ENCODE measurements at places on chromosomes 11 and 22.

DNA sequence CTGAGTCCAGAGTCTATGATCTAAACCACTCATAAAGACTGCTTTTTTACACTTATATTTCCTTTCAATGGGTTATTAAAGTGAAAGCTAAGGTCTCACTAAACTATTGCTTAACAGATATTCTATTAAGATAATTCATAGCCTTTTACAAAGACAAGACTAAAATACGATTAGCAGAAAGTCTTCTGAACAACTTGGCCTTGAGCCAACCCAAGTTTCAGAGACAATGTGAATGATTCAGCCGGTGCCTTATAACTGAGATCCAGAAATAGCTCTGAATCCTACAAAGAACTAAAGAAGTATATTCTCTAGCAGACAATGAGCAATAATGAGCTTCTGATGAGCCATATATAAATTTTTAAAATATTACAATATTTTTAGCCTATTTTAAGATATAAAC lies 41.5 kb upstream of the CARD18 start:
- no peak for DNase-seq

GRCh38 chr11:134045799-134046635 lies 22.9 kb upstream of the JAM3 start:
- no peak for DNase-seq

GRCh38 chr11:127709960-127710359 lies 709.4 kb upstream of the KIRREL3 start:
- DNase-seq, result no peak

- DNase-seq, result no peak
Observed at GRCh38 chr11:70064726-70065317, 13.3 kb upstream of the ANO1 start.

DNA sequence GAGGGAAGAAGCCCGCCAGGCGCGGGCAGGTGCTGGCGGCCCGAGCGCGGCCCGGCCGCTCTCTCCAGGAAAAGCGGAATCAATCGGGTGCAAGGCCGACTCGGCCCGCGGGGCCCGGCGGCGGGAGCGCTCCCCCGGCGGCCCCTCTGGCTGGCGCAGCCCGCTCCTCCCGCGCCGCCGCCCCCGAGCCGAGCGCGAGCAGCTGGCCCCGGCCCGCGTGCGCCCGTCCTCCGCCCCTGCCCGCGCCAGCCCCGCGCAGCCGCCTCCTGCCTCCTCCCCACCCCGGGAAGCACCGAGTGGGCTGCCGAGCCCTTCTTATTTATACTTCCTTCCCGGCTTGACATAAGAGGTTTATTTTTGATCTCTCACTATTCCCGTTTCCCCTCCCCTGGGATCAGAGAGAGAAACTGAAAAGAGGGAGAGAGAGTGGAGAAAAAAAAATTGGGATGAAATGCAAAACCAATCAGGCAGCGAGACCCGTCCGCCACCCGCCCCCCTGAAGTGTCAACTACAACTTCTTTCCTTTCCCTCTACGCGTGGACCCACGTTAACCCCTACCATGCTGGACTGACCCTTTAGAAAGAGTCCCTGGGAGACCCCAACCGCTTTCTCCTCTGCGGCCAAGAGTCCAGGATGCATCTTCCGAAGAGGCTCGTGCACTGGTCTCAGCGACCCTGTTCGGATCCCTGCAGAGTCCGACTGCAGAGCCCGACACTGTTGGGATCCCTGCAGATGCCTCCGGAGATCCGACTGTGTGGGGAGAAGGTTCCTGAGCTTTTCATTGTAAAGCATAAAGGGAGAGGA lies at the start of gene ADAMTS8:
Gene ADAMTS8, minus strand, starts transcription at position 294 of the 804 bp plus-strand sequence. CDS start 323 bp downstream, outside the sequence.
- no peak for DNase-seq

DNA sequence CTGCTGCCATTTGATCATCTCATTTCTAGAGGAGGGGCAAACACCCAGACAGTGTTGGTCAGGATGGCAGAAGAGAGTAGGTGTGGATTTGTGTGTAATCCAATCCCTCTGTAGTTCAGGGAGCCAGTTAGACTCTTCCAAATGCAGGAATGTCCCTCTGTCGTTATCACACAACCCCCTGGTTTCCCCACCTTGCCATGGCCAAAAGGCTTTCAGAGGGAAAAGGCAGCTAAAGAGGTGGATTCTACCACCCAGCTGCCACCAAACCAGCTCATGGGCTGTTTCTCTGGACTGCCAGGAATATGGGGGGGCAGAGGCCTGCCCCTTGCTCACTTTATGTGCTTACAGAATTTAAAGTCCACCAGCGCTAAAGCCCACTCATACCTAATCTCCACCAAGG lies 18.1 kb downstream of the TSKU start:
- no peak for DNase-seq

DNA sequence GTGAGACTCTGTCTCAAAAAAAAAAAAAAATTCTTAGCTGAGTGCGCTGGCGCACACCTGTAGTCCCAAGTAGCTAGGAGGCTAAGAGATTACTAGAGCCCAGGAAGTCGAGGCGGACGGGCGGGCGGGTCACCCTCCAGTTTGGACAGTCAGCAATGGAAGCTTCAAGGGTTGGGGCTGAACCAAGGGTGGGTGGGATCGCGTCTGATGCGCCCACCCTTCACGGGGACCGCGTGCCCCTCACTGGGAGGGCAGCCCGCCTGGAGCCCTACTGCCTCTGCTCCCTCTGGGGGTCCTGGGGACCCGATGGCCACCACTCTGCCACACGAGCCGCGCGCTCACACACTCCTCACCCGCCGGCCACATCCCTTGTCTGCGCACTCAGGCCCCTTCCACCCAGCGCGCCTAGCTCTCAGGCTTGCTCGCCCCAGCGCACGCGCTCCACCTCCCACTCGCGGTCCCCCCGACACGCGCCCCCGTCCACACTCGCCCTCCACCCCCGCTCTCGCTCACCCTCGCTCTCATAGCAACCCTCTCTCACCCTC lies 494 bp downstream of the CHID1 start:
- no peak for DNase-seq

DNA sequence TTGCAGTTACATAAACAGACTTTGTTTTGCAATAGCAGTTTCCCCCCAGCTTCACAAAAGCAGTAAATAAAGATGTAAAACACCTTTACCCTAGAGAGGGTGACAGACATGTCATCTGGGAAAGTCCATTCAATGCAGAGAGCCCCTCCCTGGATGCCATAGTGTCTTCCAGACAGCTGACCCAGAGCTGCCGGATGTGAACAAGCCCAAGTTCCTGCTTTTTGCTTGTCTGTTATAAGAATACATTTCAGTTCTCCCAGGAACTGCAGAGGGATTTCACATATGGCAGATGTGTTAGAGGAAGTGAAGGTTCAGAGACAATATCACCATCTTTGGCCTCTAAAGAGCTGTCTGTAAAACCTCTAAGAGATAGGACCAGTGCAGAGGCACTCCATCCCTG lies 48.9 kb downstream of the RELT start:
- no peak for DNase-seq

DNA sequence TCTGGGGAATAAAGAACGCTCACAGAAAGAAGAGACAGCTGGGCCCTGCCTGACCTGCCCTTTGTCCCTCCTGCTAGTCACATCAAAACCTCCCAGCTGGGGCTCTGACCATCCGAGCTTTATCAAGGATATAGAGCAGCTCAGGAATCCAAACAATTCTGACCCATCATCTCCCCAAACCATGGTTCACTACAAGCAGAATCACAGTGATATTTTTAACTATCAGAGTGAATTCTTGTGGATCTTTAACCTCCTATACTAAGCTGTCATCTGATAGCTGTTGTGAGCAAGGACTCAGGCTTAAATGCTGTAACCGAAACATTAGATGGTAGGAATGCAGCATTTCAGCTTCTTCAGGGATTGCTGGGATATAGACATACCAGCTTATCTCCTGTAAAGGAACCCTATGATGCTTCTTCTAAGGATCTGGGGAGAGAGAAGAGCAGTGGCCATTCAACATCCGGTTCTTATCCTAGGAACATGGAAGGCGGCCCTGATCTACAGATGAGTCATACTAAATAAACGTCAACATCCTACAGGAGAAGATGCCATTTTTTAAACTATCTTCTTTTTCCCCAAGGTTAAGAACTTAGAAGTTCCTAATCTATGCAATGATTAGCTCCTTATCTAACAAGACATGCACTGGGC lies 84.7 kb upstream of the AKIP1 start:
- no peak for DNase-seq

DNA sequence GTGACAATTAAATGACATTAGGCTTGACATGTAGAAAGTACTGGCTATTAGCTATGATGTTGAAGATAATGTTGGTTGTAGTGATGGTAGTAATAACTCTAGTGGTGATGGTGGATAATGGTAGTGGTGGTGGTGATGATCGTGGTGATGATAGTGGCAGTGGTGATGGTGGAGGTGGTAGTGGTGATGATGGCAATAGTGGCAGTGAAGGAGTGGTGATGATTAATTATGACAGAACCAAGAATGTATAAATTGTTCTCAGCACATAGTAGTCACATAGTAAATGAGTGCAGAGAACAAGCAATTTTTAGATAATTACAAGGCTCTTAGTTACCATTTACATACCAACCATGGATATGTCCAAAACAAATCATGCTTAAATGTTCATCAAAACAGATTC lies 5.3 kb upstream of the CD44 start:
- no peak for DNase-seq

GRCh38 chr11:116148056-116148455 lies 624.7 kb downstream of the BUD13 start:
- DNase-seq, result no peak

DNA sequence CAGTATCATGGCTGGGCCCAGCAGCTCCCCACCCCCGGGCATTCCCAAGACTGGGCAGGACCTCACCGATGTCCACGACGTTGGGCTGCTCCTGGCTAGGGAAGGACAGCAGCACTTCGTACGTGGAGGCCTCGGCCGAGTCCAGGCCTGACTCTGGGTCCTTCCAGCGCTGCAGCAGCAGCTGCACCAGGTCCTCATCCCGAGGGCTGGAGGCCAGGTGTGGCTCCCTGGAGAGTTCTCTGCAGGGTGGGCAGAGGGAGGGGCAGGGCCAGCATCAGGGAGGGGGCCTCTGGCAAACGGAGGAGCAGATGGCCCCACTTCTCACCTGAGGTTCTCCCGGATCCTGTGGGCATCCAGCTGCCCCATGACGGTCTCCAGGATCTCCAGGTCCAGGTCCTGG lies 341 bp downstream of the NAALADL1 start:
- no peak for DNase-seq

DNA sequence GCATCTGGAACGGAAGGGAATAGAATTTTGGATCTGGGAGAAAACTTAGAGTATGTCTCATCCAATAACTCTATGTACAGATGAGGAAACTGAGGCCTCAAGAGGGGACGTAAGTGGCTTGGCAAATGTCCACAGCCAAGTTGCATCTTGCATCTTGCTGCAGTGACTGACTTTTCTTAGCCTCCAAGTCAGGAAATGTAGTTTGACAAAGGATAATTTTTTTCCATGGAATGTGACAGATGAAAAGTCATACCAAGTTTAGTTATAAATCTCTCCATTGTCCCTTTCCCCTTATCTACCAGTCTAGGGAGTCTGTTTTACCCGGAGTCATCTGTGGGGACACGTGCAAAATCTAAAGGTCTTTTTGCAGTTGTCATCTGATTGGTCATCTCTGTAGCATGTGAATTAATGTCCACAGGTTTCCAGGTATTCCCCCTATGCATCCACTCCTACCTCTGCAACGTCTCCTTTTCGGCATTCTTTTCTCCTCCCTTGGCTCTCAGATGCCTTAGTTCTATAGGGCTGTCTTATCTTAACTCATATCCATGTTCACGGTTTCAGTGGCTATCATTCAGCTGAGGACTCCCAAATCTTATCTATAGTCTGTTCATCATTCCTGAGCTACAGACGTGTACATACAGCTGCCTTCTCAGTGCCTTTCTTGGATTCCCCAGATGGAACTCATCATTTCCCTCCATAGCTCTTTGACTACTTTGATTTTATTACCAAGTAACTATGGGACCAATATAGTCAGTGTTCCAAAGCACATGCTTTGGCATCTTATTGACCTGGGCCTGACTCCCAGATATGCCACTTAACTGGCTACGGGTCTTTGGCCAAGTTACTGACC lies 139.5 kb upstream of the TIMP3 start:
- no peak for DNase-seq

- DNase-seq, result no peak
Observed at GRCh38 chr11:81165164-81165563, 1568.5 kb downstream of the FAM181B start.

DNA sequence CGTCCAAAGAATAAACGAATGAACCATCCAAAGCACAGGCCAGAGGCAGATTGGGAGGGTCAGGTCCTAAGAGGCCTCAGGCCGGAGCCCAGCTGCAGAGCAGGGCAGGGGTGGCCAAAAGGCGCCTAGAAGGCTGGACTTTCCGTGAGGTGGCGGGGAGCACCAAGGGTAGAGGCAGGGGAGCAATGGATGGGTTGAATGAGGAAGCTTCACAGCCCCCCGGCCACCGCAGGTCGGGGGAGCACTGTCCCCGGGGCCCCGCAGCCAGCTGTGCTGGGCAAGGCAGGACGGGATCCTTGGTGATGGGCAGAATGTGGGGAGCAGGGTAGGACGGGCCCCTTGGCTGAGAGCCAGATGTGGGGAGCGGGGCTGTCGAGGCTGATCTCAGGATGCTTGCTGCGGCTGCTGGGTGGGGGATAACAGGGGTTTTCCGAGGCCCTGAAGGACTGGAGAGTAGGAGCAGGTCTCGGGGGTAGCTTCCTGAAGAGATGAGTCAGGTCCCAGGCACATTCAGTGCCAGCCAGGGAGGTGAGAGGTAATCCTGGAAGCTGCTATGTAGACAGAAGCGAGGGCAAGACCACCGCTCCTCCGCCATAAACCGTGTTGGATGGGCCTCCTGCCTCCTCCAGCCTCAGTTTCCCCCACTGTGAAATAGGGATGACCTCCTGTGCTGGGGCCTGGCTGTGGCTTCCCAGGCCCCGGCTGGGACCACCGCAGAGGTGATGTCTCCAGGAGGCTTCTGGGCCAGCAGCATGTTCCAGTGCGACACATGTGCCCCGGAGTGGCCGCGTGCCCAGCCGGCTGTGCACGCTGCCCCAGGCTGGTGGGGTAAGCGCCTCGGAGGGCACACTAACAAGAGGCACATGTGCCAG lies 34.6 kb upstream of the KCNQ1OT1 start:
- DNase-seq, result no peak

GRCh38 chr22:39510529-39511149 lies 8.5 kb downstream of the MIEF1 start:
- no peak for DNase-seq

DNA sequence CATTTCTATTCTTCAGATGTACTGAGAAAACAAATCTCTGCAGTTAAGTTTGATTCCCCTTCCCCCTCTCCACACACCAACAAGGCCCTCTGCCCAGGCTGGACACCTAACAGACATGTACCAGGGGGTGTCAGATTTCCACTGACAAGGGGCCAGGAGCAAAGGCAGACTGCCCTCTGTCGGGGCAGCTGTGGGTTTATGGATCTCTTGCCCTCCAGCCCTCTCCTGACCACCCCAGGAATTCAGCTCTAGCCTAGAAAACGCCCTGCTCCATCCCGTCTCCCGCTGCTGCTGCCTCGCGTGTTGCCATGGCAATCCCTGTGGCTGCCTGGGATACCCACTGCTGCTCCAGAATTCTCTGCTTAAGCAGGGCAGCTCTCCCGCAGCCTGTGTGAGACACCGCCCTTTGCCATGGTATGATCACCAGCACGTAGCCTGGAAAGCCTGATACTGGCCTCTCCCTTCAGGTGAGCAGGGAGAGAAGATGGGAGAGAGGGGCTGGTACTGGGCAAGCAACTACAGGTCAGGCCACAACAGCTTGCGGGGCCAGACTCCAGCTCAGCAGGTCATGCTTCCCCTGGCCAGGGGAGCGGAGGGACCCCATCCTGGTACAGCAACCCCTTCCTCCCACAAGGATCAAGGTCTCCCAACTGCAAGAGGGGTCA lies 41.6 kb downstream of the BUD13 start:
- no peak for DNase-seq

All from activated CD4-positive, alpha-beta T cell treated with anti-CD3 and anti-CD28 coated beads for 24 hours (primary cell).